ENCODE measurements at places on chromosomes 5 and 9.

DNA sequence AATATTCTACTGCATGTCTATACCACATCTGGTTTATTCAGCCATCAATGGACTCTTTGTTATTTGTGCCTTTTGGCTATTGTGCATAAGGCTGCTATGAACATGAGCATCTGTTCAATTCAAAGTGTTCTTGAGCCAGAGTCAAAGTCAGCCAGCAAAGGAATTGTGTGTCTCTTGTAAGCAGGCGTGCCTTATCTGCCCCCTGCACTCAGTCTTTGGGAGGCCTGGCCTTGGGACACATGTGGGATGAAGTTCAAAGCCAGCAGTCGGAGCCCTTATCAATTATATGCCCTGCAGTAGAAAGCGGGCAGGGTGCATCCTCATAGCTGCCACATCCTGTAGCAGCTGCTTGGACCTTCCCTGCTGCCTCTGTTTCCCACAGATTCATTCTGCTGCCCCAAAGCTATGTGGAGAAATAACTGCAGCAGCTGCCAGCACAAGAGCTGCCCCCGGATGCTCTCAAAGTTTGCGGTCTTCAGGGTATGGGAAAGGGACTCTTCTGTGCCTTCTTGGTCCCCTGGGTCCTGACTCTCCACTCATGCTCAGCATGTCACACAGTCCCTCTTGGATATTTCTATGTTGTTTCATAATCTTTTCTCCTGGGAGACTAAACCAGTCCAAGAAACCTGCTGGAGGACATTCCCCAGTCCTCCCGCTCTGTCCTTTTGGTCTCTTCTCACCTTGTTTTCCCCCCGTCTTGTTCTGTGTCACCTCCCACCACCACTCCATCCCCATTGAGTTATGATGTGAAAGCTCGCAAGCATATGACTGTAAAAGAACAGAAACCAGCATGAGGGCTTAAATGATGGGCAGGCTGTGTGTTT, 35.9 kb downstream of the STOM start:
- DNase-seq = no peak

- DNase-seq = no peak
These were observed 32.1 kb upstream of the ADRB2 start for GRCh38 chr5:148794275-148794674.

GRCh38 chr9:2576631-2577030, 45.0 kb upstream of the VLDLR start:
- DNase-seq = no peak

GRCh38 chr5:78638423-78638822, 10.1 kb downstream of the LHFPL2 start:
- no peak for DNase-seq

GRCh38 chr5:100623719-100624118, 88.5 kb downstream of the FAM174A start:
- DNase-seq = no peak

DNA sequence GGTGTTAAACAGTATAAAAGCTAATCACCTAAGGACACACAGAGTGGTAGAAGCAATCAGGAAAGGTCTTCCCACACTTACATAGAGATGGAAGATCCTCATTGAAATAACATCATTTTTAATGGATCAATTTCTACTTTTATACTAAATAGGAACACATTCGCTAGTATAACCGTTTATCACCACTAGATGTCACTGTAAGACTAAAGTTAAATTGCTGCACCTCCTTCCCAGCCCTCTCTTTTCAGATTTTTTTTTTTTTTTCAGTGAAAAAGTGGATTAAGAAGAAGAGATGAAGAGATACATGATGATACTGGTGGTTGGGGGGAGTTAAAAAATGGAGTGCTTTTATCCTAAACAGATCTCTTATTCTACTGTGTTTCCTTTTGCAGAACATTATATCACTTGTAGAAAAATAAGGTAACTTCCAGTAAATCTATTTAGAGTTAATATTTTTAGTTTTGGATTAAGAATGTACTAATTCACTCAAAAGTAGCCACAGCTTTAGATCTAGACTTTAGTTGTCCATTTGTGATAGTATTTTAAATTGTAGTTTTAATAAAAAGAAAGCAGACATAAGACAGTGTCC, 116.9 kb upstream of the ARRDC3 start:
- DNase-seq = peak; percentile 8

DNA sequence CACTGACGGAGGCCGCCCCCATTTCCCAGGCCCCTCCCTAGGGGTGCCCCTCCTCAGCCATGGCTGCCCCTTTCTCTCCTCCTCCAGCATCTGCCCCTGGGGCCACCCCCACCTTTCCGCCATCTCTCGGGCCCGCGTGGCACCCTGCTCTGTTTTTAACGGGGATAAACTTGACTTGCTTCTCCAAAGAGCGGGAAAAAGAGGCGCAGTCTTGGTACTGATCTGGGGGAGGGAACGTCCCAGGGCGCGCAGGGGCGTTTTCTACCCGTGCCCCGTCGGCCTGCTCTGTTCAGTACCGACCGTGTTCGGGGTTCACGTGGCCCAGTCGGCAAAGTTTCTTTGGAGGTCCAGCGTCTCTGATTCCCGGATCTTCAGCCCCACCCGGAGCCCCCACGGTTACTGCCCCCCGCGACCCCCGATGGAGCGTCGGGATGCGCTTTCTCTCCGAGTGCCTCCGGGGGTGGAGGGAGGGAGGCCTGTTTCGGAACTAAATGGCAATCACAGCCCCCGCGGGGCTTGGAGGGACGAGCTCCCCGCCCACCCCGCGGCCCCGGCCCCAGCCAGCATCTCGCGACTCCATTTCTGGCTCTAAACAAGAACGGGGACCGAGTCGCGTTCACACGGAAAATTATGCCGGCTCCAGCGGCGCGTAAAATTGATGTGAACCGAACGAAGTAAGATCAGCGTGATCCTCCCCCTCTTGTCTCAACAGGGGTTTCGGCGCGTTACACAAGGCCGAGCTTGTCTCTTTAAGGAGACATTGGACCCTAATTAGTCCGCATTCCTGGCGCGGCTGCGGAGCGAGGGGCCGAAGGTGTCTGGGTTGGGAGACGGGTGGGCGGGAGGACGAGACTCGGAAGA, 1.1 kb upstream of the TLE4 start:
- peak; percentile 62 for DNase-seq

- DNase-seq = no peak
These were observed 1.5 kb upstream of the TEX10 start for GRCh38 chr9:100354121-100354800.

DNA sequence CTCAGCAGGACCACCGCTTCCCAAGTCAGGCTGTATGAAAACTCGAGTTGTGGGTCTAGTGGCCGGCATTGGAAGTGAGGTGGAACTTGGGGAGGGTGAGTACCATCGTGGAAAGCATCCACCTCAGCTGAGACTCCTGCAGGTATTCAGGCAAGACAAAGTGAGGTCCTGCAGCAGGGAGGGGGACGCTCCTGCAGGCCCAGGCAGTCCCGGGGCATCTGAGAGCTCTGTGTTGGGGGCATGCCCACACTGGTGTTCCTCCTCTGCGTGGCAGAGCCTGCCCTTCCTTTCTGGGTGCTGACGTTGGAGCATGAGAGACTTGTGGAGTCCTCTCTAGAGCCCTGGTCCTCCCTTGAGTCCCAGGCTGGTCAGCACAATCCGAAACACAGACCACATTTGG, 187.7 kb downstream of the CACNA1B start:
- no peak for DNase-seq

DNA sequence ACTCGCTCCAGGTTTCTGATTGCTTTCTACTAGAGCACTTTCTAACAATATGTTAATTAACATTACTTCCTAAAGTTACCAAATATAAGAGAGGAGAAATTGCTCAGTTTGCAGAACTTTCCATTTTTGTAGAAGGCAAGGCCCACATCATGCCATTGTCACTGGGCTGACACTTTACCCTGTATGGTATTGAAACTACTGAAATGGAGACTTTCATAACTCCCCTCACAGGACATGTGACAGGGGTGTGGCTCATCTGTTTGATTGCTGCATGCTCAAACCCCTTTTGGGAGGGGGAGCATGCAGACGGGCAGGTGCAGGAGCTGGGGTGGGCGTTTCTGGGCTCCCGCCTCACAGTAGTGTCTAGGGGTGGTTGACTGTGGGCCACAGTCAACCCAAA, 206.3 kb upstream of the GHR start:
- no peak for DNase-seq

- no peak for DNase-seq
These were observed 109.8 kb upstream of the NFIL3 start for GRCh38 chr9:91533382-91533781.

GRCh38 chr9:37061768-37062167, 27.7 kb upstream of the PAX5 start:
- DNase-seq = no peak

DNA sequence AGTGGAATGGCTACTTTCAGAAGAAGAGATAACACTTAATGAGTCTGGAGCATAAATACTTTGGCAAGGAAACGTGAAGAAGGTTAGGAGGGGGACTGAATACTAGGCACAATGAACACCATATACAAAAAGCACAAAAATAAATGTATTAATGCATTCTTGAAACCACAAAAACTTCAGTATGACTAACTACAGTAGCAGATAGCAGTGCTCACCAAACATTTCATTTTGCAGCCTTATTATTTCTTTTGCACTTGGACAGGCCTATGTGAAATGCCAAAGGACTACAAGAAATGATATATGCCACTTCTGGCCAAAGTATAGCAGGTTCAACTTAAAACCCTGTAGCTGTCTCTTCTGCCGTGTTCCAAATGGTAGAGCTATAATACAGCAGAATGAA, 26.3 kb downstream of the UBQLN1 start:
- no peak for DNase-seq

DNA sequence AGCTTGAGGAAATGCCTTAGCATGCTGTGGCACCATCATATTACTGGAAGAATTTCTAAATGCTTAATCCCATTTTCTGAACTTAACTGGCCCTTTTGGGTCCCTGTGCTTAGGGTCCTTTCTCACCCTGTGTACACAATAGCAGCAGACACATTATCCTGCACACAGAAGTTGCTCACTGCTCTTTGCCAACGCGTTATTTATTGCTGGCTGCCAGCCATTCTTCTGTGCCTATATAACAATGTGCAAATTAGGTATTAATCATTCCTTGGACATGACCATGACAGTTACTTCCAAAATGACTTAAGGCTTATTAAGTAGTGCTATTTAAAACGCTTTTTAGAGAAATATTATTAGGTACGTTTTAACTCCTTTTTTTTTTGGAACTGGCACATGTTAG, 134.7 kb downstream of the FBN2 start:
- DNase-seq = no peak

DNA sequence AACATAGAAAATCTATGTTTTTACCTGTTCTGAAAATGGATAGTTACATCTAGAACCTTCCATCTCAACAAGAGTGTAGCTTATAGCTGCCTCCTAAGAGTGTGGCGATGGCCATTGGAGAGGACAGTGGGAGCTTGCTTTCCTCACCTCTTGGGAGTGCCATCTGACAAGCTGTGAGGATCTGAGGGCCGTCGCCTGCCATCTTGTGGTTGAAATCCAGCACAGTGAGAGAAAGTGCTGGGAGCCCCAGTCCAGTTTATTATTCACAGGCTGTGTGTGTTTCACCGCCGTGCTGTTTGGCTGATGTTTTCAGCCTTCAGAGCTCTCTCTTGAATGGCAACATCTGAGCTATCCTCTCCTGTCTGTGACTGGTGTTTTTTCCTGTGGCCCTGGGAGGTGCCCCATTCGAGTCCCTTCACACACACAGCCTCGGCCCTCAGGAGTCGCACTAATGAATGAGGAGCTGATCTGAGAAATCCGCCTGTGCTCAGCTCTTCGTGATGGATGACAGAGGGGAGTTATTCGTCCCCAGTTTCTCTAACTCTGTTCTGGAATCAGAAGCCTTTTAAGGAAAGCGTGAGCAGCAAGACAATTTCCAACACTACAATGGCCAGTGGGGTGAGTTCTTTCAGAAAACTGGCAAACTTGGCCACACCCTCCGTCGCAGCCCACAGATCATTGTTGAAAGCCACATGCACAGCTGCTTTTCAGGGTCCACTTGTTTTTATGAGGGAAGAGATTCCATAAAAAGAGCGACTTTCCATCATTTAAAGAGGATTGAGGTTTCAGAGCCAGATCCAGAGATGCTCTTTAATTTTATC, 170.3 kb downstream of the PDZD2 start:
- no peak for DNase-seq

- DNase-seq = no peak
These were observed 248.7 kb upstream of the RGMB start for GRCh38 chr5:98524773-98525172.
